Neuronal stem cell (in vitro differentiated cells): ENCODE measurements at places on chromosomes 12 and 14.

DNA sequence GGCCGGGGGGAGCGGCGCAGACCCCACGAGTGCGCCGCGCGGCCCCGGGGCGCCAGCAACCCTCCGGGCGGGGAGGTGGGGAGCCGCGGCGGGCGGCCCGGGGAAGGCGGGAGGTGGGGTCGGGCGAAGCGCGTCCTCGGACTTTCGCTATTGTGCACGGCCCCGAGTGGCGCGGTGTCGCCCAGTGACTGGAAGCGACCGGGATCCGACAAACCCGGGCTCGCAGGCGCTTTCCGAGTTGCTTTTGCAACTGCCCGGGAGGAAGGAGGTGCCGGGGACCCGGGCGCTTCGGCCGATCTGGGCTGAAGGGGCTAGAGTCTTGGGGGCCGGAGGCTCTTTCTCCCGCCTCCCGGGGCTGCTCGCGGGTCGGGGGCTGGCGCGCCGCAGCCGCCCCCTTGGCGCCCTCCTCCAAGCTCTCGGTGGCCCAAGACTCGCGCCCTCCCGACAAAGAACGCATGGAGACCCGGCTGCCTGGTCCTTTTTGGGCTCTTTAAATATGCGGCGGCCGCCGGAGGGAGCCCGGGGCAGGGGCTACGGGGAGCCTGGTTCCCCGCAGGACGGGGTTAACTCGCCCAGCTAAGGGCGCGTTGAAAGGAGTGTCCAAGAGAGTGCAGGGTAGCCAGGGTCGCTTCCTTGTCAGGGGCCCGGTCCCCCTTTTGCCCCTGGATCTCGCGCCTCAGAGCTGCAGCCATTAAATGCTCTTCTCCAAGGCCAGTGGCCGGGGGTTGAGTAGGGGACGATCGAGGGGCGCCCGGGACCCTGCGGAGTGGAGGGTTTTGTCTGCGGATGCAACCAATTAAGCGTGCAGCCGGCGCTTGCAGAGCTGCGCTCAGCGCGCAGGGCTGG is 1.4 kb downstream of the HMGA2 start:
- peak; percentile 48 for DNase-seq

DNA sequence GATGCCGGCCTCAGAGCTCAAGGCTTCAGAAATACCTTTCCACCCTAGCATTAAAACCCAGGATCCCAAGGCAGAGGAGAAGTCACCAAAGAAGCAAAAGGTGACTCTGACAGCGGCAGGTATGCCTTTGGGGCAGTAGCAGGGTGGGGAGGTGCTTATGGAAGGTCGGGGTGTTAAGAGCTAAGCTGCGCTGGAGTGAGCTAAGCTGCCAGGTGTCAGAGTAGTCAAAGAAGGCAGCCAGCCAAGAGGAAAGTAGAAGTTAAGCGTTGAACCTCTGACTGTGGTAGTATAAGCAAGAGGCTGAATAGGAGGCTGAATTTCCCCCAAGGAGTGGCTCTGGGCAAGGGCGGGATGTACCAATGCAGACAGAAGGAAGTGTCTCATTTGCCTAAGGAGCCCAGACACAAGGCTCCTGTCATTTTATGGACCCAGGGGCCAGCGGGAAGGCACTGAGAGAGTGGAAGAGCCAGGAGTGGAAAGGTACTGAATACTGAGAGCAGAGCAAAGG is 29.2 kb downstream of the DYRK4 start:
- no peak for DNase-seq

DNA sequence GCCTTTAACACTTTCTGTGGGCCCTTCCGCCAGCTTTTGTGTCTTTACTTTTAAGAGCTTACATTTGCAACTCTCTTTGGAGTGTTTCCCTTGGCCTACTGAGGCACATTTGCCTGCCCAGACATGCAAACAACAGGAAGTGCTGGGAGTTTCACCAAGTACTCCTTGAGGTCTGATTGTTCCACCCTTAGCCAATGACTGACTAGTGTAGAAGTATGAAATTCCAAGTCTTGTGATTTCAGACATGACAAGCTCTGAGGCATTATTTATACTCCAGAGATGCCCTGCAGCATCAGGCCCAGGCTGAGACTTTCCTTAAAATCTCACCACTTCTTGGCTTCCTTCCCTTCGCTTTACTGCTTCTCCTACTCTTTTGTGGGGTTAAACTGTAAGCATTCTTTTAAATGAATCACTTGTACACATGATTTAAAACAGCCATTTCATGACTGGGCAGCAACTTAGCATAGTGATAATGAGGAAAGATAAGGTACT is 174.1 kb downstream of the SLC6A15 start:
- no peak for DNase-seq

GRCh38 chr12:130145731-130146130 is 16.5 kb upstream of the FZD10 start:
- no peak for DNase-seq

GRCh38 chr14:50669441-50669986 is 1.4 kb upstream of the SAV1 start:
- DNase-seq = peak; percentile 27

DNA sequence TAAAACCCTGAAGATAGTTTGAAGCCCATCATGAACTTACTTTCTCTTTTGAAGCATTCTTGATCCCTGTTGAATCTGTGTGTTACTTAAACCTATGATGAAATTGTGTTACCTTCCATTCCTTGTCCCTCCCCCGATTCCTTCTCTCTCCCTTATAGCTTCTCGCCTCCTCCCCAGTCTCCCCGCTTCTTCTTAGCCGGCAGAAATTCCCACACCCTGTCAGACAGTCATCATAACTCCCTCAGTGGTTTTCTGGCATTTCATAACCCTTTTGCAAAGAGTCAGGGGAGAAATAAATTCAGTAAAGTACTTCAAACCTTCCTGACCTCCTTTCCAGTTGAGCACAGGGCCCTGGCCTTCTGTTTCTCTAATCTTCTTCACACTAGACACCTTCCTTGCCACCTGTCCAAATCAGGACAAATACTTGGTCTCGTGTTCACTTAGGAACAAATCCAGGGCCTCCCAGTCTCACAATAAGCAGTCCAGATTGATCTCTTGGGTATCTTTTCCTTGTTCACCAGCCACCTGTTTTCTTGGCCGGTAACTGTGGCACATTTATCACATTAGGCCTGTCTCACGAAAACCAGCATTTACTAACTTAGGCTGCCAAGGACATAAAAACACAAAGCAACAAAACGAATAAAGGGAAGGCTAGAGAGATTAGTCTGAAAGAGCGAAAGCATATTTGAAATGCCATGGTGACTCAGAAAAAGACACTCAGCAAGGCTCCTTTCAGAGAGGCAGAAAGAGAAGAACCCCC is 355.9 kb downstream of the TMTC2 start:
- DNase-seq = peak; percentile 73

- DNase-seq = no peak
Measured at GRCh38 chr12:21568115-21568514, 36.5 kb downstream of the GYS2 start.

- DNase-seq = peak; percentile 12
Measured at GRCh38 chr12:83389237-83389996, 702.7 kb downstream of the TMTC2 start.

- no peak for DNase-seq
Measured at GRCh38 chr12:116592731-116593130, 33.5 kb downstream of the MAP1LC3B2 start.

DNA sequence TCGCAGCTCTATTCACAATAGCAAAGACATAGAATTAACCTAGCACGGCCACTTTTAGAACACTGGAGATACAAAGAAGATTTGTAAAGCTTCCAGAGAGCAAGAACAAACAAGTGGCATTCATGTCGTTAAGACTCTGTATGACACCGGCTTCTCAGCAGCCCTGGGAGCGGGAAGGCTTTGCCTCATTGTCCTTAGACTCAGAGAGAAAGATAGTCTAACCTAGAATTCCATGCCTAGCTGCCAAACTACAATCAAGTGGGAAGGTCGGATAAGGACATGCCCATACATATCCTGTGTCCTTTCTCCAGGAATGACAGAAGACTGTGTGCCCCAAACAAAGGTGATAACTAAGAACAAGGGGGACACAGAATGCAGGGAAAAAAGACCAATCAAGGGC is 1038.3 kb downstream of the BCL11B start:
- peak; percentile 29 for DNase-seq

GRCh38 chr14:69090187-69090789 is 62.6 kb downstream of the DCAF5 start:
- no peak for DNase-seq

- no peak for DNase-seq
Measured at GRCh38 chr12:75938189-75938588, 93.4 kb downstream of the PHLDA1 start.

DNA sequence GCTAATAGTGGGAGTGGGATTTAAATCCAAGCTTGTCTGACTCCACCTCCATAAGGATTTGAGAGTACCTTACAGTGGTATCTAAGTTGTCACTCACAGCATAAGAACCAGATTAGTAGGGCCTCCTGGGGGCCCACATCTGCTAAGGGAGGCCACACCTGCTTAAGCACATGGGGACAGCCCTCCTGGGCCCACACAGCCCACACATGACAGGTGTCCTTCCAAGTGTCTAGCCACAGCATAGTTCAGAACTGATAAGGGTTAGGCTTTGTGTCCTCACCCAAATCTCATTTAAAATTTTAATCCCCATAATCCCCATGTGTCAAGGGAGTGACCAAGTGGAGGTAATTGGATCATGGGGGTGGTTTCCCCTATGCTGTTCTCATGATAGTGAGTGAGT is 186.0 kb upstream of the HMGA2 start:
- no peak for DNase-seq

GRCh38 chr12:124621296-124621660 is 53.9 kb upstream of the NCOR2 start:
- DNase-seq = no peak
